ENCODE measurements at places on chromosomes 5 and 9.

DNA sequence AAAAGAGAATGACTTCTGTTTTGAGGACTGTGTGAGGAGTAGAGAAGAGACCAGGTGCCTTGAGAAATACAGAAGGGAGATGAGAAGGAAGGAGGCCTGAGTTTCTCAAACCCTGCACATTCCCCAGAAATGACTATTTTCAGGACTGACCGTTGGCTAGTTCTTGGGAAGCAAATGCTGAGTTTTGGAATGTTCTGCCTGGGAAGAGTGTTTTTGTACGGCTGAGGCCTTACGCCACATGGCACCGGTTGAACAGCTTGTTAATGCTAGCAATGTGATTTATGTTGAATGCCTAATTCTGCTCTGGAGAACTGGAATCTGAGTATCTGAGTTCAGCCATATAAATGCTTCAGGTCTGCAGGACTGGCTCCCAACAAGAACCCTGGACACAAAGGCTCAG, 152.7 kb upstream of the ADAMTS16 start:
- DNase-seq = no peak

GRCh38 chr5:124034963-124035362, 523.0 kb downstream of the CSNK1G3 start:
- no peak for DNase-seq

GRCh38 chr9:137312852-137313325, 10.8 kb upstream of the NRARP start:
- DNase-seq = no peak

GRCh38 chr9:98563988-98564387, 144.7 kb downstream of the GABBR2 start:
- DNase-seq = no peak

GRCh38 chr5:113357696-113358476, 76.9 kb downstream of the TSSK1B start:
- DNase-seq = no peak

DNA sequence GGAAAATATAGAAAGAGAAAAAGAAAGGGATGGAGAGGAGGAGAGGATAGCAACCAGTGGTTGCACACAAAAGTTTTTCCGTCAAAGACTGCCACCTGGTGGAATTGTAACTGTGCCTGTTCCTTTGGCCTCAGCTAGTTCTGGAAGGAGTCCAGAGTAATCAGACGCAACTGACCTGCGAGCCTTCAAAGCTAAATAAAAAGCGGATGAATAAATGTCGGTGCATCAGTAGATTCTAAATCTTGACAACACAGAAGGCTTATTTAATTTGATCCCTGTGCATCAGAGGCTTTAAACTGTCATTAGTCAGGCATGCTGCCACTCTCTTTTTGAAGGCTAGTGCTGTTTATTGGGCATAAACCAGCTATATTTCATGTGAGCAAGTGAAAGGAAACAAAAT, 132.9 kb upstream of the ACO1 start:
- peak; percentile 61 for DNase-seq

DNA sequence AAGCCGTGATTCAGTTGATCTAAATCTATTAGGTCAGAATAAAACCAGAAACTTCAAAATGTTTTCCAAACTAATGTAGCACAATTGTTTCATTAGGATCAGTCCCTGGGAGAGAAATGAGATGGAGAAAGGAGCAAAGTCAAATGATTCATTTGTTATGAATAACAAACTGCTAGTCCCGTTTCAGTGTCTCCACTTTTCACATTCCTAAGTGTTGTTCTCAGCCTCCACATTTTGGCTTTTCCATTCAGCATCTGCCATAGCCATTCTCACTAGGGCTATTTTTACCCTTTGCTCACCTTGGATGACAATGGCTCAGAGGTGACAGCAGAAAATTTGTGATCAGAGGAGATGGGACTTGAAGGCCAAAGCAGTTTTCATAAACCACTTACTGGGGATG, 314.1 kb upstream of the KIF2A start:
- no peak for DNase-seq

DNA sequence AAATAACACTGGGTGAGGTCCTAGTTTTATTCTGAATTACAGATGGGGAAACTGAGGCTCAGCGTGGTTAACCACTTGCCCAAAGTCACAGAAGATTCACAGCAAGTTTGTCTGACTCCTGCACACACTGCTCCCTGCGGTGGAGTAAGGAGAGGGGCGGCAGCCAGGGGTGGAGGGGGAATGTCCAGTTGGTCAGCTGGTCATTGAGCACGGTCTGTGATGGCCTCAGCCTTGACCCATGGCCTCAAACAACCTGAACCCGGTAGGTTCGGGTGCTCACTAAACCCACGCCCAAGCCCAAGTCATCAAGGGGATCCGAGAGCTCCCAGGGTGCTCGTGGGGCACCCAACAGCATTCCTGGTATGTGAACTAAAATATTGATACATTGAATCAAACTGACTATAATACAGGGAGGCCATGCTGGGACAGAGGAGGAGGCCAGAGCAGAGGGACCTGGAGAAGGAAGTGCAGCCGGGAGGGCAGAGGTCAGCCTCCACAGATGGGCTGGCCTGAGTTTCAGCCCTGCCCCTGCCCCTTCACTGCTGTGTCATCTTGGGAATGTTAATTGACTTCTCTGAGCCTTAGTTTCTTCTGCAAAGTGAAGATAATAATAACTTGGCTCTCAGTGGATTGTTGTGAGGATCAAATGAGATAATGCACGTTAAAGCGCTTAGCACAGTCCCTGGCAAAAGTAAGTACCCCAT, 3.6 kb upstream of the IL17B start:
- no peak for DNase-seq

DNA sequence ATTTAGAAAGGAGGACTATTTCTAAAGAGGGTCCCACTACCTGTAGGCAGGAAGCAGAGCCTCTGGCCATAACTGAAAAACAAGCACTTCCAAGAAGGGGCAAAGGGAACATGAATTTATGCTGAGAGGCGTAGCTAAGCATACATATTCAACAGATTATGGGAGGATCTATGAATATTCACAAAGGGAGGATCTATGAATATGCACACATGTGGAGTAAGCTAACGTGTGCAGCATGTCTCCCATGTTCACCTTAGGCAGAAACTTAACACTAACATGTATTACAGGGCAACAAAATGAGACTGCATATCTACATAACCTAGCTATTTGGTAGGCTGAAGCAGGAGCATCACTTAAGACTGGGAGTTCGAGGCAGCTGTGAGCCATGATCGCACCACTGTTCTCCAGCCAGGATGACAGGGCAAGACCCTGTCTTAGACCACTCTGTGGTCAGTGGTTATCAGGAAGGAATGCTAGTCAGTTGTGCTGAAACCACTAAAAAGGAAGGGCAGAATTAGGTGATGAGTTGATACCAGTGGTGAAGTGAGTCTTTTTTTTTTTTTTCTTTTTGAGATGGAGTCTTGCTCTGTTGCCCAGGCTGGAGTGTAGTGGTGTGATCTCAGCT, 20.8 kb downstream of the FXN start:
- no peak for DNase-seq

GRCh38 chr5:153783362-153783658, 255.4 kb downstream of the FAM114A2 start:
- no peak for DNase-seq

DNA sequence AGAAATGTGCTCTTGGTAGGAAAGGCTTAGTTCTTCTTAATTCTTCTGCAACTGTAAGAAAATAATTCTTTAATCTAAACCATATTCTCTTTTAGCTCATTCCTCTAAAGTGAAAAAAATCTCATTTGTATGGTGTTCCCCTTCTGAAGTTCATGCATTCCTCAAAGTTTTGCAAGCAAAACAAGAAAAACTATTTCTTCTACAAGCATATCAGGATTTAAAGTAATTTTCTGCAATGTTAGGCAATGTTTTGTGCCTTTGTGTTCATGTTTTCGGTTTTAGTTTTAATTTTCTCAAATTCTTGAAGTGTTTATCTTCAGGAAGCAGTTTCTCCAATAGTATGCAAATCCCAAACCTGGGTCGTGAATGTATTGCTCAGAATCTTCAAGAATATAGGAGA, 12.7 kb upstream of the GPR21 start:
- no peak for DNase-seq

DNA sequence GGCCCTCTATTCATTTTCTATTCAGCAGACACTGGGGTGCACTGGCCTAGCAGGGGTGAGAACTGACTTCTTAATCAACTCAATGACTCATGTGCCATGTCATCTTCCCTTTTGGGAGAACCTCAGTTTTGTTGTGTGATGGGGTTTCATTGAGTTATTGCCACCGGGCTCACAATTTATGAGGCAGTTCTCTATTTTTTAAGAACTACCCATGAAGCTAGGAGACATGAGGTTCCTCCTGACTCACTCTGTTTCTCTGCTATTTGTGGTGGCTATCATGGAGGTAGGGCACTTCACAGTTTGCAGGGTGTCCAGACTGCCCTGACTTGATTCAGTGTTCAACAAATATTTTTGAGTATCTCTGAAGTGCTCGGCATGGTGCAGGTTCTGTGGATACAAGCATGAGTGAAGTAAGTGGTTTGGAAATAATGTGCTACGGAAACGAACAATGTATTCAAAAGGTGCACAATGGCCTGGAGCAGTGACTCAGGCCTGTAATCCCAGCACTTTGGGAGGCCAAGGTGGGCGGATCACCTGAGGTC, 39.3 kb downstream of the SPARC start:
- DNase-seq = no peak

DNA sequence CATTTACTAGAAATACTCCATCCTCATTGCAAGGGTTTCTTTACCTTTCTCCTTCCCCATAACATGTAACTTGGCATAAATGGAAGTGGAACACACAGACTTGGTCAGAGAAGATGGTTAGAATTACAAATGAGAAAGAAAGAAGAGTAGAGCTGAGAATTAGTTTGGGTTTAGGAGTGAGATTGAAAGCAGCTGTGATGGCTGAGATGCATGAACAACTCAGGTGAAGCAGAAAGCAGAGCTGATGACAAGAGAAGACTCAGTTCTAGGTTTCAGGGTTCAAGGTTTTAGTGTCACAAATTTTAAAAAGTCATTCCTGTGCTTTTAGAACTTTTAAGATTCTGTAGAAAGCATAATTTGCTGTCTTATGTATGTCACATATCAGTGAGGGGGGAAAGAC, 54.0 kb downstream of the TMEM161B start:
- DNase-seq = no peak

GRCh38 chr9:113219969-113220368, 1.1 kb downstream of the FKBP15 start:
- DNase-seq = no peak

GRCh38 chr9:23438299-23438907, 387.6 kb downstream of the ELAVL2 start:
- no peak for DNase-seq

GRCh38 chr5:68048516-68048915, 167.0 kb upstream of the PIK3R1 start:
- no peak for DNase-seq

- no peak for DNase-seq
Observed at GRCh38 chr9:97567182-97567893, 65.8 kb downstream of the TSTD2 start.

DNA sequence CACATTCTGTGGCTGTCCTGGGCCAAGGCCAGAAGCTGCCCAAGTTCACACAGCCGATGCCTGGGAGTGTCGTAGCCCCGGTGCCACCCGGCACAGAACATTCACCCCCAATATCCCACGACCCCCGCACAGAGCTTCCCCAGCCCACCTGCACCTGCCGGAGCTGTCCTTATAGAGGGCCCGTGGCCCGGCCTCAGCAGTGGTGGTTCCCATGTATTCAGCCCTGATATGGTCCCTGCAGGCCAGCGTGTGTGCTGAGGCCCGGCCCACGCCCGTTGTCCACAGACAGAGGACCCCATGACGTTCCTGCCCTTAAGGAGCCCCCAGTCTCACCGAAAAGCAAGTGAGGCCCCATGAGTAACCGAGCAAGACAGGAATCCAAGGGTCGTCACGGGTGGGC, 5.3 kb upstream of the GFI1B start:
- DNase-seq = no peak

DNA sequence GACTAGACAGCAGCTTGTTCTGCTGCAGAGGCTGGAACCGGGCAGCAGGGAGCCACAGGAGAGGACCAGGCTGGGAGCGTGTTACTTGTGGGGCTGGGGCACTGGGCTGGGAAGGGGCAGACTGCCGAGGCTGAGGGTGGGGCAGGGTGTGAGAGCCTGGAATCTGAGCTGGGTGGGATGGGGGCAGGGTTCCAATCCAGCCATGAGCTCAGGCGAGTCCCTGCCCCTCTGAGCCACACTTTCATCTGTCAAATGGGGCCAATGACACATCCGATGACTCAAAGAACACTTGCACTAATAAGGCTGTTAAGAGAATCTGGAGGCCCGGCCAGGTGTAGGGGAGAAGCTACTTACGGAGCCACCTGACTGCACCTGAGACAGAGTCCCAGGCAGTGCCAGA, 18.7 kb upstream of the WDR38 start:
- no peak for DNase-seq

DNA sequence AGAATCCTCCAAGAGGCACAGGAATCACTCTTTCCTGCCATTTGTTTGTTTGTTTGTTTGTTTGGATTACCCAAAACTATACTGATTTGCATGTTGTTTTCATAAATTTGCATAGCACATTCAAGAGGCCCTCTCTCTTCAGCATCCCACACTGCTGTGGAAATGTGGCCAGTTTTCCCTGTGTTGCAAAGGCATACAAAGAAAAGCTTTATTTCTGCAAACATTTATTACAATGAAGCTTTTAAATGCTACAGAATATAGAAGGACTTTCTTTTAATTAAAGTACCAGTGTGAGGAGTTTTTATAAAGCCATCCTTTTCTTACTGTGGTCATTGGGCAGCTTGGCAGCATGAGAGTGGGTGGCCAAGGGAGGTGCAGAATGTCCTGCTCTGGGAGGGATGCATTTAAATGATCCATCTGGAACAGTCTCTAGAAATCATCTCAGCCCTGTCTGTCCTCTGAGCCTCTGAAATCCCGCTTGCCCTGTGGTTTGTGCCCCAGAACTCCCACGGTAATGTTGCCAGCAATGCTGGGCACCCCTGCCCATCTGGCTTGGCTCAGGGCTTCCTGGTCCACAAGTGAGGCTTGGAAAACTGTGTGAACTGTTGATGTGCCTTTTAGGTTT, 356.8 kb upstream of the KIF2A start:
- DNase-seq = no peak

DNA sequence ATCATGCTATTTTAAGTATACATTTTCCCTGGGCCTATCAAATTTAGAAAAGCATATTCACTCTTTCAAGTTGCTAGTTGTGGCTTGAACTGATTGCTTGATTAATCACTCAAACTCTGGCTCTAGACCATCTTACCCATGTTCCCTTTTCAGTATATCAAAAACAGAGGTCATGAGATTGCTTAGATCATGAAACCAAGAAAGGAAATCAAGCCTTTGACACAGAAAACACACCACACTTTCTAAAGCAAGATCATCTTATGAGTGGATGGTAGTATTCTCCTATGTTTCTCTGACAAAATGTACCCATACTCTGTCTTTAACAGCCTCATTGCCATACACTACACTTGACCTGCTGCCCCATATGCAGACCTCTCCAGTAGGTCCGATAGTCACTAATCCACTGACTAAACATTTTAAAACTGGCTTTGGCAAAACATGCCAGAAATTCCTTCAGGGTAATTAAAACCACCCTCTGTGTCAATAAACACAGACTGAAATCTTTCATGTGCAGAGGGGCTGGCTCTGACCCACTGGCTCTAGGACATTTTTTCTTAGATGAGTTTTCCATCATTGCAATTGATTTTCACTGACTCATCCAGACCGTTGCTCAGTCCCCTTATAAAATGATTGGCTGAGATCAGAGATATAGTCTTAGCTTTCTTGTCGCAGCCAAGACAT, 18.2 kb downstream of the PPP2R2B start:
- no peak for DNase-seq

Measured in DMS153 (cell line).